ENCODE measurements at places on chromosomes 1 and 21. TPM values are rescaled to one million over a fixed set of nuclear protein-coding genes. Genes with fewer than 3 reads are reported as not detected.

The LRRC7 gene
- 0.94 TPM for total RNA-seq

DNA sequence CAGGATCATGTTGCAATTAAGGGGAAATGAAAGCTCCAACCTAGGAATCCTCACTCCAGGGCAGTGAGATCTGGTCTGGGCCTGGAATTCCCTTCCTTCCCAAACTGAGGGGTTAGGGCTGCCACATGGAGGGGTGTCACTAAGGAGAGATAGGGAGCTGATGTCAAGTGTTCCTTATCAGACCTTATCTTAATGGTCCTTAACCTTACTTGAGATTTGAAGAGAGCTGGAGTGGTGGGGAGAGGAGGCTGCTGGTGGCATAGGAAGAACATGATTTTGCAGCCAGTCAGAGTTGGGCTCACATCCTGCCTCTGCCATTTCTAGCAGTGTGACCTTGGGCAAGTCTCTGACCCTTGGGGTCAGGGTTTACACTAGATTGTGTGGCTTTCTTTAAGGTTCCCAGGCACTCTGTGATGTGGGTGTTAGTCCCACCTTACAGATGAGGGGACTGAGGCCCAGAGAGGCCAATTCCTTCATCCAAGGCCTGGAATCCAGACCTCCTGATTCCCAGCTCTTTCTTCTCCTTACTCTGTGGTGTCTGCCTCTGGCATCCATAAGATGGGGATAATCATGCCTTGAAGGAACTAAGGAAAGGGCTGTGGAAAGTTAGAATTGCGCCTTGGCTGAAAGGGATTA is 56.3 kb upstream of the SYNC start:
- DNase-seq: no peak

GRCh38 chr21:45379901-45380330 is 25.0 kb upstream of the COL18A1 start:
- no peak for DNase-seq

- DNase-seq: no peak
These were observed 43.3 kb downstream of the LRRC53 start for GRCh38 chr1:74468982-74469603.

Data from osteocyte (in vitro differentiated cells).